ENCODE measurements at places on chromosomes 2 and 18.

DNA sequence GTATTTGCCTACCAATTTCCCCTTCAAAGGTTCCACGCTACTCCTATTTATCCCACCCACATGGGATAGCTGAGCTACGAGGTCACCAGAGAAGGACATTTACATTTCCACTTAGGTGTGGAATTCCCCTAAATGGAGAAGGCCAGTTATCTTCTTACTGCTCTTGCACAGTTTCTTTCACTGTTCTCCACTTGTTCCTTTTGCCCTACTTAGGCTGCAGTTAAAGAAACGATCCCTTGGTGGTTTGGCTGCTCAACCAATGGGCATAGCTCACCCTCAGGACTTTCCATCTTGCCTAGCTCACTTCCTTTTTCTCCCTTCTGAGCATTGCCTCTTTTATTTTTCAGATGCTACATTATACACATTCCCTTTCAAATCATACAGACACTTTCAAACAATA lies 11.2 kb upstream of the NABP1 start:
- peak; percentile 85 for DNase-seq

GRCh38 chr2:29024882-29025430 lies 43.9 kb downstream of the TOGARAM2 start:
- no peak for DNase-seq

- DNase-seq: no peak
Measured at GRCh38 chr2:120525056-120526046, 179.4 kb downstream of the INHBB start.

DNA sequence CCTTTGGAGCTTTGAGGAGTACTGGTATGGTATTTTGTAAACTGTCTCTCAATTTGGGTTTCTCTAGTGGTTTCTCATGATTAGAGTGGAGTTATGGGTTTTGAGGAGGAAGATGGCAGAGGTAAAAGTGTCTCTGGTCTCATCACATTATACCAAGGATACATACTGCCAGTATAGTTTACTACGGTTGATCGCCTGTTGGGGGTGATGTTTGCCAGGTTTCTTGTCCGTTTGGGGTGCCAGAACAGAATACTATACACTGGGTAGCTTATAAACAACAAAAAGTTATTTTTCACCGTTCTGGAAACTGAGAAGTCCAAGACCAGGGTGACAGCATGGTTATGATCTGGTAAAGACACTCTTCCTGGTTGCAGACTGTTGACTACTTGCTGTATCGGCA lies 293.7 kb downstream of the NYAP2 start:
- no peak for DNase-seq

- DNase-seq: no peak
Measured at GRCh38 chr2:84938194-84938879, 32.6 kb upstream of the KCMF1 start.

- peak; percentile 92 for DNase-seq
Measured at GRCh38 chr2:105455488-105456003, 56.7 kb upstream of the FHL2 start.

GRCh38 chr2:190105554-190105953 lies 43.0 kb upstream of the MSTN start:
- no peak for DNase-seq

GRCh38 chr2:38653715-38654527 lies 12.0 kb upstream of the GALM start:
- peak; percentile 16 for DNase-seq

GRCh38 chr2:29053670-29054400 lies 20.5 kb downstream of the PCARE start:
- no peak for DNase-seq

- DNase-seq: no peak
Measured at GRCh38 chr2:443216-443615, 155.3 kb upstream of the ALKAL2 start.

DNA sequence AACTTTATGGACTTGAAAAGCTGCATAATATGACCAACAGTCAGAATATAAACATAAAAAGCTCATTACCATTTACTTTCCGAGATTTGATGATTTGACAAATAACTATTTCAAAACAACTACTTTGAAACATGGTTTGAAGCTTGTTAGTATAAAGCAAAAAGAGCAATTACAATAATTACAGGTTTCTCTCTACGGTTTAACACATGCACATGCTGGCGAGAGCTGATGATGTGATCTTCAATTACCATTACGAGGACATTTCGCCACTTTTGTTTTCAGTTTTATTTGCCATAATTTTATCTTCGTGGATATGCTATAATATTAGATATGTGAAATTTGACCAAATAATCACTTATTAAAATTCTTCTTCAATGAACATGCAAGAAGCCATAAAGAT lies 270.1 kb downstream of the TCF4 start:
- DNase-seq: no peak

DNA sequence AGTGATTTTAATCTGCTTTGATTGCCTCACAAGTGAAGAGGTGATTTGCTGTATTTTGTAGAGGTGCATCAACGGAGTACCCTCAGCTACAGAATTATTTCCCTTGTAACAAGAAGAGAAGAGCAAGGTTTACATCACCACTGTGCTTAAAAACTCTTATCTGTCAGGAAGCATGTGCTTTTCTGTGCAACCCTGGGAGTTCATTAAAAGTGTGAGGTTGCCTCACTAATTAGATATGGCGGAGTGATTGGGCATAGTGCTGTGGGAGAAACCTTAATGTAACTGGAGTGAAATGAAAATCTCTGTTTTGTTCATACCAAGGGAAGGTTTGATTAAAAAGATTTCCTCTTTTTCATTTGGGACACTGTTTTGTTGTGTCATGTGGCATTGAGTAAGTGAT lies 544.7 kb downstream of the PARD3B start:
- DNase-seq: no peak

DNA sequence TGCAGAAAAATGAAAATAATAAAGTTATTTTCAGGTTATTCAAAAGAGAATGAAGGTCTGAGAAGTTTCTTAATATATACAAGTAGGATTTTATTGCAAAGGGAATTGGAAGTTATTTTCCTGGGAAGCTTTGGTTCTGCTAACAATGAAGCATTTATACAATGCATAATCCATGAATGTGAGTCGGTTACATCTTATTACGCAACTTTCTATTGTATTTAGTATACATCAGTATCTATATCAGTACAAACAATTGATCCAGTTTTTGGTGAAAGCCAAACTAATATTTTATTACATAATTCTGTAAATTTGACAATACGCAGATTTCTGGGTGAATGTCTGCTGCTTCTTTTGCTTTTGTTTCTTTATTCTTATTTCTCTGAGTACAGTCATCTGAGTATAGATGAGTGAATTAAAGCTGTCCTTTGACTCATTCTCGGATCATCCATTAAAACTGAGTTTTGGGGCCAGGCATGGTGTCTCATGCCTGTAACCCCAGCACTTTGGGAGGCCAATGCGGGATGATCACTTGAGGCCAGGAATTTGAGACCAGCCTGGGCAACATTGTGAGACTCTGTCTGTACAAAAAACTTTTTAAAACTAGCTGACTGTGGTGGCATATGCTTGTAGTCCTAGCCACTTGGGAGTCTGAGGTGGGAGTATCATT lies 108.5 kb downstream of the SOCS6 start:
- DNase-seq: peak; percentile 44

DNA sequence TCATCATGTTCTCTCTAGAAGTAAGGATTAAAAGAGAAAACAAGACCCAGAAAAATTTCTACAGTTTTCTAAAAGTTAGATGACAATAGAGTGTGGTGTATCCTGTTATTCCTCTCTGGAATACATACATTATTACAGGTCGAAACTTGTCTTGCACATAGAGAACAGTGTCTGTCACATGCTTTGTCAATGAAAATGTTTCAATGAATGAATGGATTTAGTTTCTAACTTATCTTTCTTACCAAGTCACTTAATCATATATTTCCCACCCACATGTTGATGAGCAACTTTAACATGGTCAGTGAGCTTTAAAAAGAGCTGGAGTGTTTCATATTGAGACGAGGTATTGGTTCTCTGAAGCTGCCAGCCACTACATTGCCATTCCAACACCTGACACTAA lies 4.3 kb downstream of the DSG4 start:
- no peak for DNase-seq

GRCh38 chr2:118014492-118014824 lies 588 bp upstream of the CCDC93 start:
- DNase-seq: no peak

GRCh38 chr2:73021371-73022010 lies 50.0 kb downstream of the SFXN5 start:
- DNase-seq: no peak

DNA sequence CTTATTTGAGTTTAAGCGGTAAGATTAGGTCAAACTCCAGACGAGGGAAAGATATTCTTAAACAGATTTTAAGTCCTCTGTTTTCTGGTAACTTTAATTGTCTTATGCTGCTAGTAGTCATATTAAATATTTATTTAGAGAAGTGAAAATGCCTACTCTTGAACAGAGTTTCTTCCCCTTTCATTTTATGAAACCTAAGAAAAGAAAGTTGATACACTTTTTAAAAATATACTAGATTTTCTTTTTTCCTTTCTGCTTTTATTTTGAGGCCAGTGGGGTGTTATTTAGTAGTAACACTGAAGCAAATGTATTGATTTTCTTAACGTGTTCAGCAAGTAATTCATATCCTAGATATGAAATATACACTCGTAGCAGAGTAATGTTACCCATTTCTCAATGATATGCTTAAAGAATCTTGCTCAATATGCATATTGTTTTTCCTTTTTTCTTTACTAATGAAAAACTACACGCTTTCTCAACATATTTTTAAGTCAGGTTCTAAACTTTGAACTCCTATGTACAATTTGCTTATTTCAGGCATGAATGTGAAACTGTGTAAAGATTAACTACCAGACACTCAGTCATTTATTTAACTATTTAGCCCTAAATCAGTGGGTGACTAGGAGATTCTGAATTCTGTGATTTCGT lies 691 bp downstream of the KYNU start:
- no peak for DNase-seq

GRCh38 chr2:96913398-96914202 lies 43.7 kb upstream of the SEMA4C start:
- DNase-seq: no peak

- no peak for DNase-seq
Measured at GRCh38 chr2:178244777-178245176, 50.5 kb downstream of the OSBPL6 start.

DNA sequence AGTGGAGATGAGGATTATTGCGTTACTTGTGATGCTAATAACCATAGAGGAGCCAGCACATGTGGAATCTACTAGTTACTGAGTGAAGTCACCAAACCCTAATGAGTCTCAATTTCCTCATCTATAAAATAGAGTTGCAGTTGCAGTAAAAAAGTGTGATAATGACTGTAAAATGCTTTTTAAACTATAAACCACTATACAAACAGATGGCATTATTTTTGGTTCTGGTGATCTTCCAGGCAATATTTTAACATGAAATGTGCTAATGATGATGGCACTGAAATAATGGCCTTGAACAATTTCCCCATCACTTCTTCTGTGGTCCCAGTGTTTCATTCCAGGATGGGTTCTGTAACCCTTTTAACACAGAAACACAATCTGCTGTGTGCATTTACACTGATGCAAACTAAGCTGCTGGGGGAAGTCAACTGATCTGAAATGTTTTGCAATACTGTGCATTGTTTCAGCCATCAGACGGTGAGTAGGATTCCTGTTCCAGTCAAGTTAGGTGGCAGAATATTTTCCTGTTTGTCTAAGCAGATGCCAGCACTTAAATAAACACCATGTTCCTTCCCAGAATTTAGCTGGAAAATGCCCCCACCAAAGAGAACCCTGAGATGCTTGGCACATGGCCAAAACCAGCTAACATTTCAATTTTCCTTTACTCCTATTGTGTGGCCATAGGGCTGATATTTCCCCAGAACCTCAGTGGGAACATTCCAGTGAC lies 52.6 kb downstream of the TACR1 start:
- peak; percentile 12 for DNase-seq

GRCh38 chr2:47165001-47165555 lies 10.0 kb upstream of the STPG4 start:
- peak; percentile 65 for DNase-seq
